ENCODE measurements at places on chromosomes 11 and 22.

GRCh38 chr11:113728814-113729213 lies 22.7 kb upstream of the TMPRSS5 start:
- DNase-seq: peak; percentile 36

DNA sequence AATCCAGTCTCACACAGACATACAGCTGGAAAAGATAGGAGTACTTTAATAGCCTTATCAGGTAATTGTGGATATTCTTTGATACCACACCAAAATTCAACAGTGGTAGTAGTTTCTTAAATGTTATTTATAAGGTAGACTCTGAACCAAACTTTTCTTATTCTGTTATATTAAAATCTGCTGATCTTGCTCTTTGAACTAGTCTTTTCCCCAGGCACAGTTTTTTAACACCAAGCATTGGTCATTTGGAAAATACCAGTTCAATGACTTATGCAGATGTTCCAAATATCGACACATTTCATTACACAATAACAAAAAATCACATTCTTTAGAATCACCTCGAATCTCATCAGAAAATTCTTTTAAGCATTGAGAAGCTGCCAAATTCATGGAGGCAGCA lies 7.6 kb downstream of the TRIM66 start:
- no peak for DNase-seq

DNA sequence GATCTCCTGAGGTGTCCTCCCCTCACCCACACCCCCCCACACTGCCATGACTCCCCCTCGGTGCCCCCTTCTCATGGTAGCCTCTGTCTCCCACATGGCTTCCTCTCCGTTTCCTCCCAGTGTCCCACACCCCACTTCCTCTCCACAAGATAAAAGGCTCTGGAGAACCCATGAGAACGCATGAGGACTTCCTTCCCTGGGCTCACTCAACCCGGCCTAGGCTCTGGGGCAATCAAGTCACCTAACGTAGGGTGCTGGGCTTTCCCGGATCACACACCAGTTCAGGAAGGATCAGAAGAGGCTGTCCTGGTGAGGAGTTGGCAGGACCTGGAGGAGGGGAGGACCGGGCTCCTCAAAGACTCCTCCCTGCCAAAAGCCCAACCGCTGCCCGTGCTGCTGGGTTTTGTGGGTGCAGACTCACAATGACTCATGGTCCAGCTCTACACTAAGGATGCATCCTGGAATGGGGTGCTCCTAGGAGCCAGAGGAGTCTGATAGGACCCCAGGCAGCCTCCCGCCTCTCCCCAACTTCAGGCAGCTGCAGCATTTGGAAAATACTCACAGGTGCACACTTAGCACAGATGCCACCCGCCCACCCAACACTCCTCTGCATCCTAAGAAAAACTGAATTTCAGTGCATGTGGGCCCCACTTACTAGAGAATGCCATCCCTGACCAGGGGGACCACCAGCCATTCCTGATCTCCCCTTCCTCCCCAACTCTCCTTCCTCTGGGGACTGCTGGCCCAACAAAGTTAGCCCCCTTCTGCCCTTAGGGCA lies 21.0 kb downstream of the SLC22A12 start:
- DNase-seq: peak; percentile 25

- no peak for DNase-seq
Observed at GRCh38 chr22:21606775-21607174, 23.0 kb downstream of the YDJC start.

DNA sequence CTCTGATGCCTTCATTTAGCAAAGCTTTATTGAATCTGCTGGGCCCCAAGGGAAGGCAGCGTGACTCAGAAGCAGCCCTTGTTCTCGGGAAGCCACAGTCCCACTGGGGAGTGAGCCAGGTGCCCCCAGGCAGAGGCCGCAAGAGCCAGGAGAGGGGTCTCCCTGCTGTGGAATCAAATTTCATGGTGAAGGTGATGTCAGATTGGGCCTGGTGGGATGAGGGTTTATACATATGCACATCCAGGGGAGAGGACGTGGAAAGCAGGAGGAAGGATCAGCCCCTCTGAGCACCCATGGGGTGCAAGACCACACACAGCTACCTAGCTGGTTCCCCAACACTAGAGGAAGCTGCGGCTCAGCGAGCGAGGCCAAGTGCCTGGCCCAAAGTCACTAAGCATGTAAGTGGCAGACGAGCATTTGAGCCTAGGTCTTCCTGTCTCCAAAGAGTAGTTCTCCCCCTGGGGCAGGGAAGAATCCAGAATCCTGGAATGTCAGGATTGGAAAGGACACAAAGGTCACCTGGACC lies 2.0 kb downstream of the SYNGR1 start:
- peak; percentile 45 for DNase-seq

DNA sequence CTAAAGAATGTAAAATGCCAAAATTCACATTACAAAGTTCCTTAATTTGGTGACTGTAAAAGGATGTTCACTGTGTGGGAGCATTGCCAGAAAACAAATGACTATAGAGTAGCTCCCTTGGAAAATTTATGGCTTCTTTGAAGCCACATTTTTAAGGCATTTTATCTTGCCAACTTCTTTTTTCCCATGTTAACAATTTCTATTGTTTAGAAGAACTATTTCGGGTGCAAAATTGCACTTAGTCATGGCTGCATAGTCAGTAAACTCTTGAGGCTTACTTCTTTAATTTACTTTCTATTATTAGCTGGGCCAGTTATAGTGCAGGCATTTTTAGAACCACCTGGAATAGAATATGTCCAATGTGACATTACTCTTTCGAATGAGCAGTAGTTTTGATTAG lies 515.3 kb downstream of the JRKL start:
- no peak for DNase-seq

- no peak for DNase-seq
Observed at GRCh38 chr11:61728066-61728939, 24.1 kb upstream of the MYRF start.

GRCh38 chr11:126338346-126339055 lies 17.0 kb upstream of the ST3GAL4 start:
- DNase-seq: no peak

DNA sequence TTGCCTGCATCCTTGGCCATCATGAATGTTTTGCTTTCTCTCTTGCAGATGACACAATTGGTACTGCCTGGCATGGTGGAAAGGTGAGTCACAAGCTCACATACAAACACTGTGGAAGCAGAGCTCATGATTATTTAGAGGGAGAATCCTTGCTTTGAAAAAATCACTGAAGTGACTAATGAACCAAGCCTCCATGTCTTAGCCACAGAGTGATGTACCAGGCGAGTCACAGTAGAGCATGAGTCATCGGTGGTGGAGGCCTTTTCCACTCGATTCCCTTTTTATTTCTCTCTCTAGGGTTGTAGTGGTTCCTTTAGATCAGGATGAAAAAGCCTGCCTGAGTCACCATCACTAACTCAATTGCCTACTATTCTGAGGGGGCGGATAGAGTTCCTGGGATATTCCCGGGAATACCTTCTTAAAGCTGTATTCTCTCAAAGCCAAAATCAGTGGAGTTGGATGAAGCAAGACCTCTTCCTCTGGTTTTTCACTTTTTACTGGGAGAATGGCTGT lies 49.6 kb upstream of the ALKBH3 start:
- DNase-seq: peak; percentile 89

DNA sequence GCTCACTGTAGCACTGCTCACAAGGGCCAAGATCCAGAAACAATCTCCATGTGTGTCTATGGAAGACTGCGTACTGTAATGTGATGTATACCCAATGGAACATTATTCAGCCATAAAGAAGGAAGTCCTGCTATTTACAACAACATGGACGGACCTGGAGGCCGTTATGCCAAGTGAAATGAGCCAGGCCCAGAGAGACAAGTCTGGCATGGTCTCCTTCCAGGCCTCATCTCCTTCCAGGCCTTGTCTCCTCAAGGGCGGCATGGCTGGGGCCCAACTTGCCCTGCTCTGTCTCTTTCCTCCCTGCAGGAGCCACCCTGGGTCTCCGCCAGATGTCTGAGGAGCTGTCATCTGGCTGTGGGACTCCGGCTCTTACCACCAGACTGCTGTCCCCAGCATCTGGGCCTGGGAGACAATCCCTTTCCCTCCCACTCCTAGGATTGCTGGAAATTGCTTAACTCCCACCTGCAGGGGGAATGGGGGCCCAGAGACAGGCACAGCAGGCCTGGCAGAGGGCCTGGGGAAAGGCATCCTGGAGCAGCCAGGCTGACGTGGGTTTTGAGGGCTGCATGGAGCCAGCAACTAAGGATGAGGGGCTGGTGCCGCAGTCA lies 1326.6 kb downstream of the TBC1D22A start:
- DNase-seq: no peak

GRCh38 chr11:69825941-69826340 lies 6.7 kb upstream of the FGF3 start:
- no peak for DNase-seq

GRCh38 chr22:39184586-39185577 lies 32.4 kb upstream of the CBX7 start:
- DNase-seq: no peak

- DNase-seq: no peak
Observed at GRCh38 chr11:69129647-69130046, 26.1 kb upstream of the SMIM38 start.

DNA sequence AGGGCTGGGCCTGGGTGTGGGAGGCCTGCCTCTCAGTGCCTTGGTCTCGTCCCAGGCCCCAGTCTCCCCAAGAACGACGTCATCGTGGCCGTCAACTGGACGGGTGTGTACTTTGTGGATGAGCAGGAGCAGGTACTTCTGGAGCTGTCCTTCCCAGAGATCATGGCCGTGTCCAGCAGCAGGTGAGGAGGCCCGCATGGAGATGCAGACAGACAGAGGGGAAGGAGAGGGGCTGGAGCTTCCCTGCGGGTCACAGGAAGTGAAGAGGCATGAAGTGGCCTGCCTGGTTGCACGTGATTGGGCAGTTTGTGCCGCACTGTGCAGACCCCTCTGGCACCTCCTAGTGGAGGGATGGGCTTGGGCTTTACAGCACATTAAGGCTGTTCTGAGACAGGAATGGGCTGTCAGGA lies 70.4 kb downstream of the MYO7A start:
- peak; percentile 4 for DNase-seq

DNA sequence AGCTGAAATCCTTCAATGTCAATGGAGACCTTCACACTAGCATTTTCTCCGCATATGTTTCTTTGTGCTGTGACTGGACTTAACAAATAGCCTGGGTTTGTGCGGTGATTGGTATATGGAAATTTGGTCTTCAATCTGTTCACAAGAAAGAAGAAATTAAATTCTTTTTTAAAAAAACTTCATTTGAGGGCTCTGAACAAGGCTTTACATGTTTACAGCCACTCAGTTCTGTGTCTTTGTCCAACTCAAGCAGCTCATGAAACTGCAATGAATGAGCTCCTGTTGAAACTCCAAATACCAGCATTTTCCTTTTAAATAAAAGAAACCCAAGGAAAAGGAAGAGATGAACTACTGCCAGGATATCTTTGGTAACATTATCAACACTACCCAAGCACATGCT lies 57.3 kb downstream of the PIK3C2A start:
- no peak for DNase-seq

- no peak for DNase-seq
Observed at GRCh38 chr11:82810326-82810725, 76.7 kb upstream of the FAM181B start.

DNA sequence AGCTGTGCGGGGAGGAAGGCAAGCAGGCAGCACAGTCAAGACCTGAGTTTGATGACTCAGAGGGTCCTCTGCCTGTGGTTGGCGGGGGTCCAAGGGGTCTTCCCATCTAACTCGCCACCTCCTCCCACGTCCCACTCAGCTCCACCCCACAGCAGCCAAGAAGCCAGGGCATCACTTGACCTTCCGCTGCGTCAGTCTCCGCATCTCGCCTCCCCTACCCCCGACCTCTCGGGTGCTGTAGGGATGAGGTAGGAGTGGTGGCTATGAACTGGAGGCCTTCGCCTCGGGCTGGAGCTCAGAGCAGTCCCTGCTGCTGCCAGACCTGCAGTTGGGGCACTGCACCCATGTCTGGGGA lies 90.6 kb downstream of the CDKN1C start:
- no peak for DNase-seq

DNA sequence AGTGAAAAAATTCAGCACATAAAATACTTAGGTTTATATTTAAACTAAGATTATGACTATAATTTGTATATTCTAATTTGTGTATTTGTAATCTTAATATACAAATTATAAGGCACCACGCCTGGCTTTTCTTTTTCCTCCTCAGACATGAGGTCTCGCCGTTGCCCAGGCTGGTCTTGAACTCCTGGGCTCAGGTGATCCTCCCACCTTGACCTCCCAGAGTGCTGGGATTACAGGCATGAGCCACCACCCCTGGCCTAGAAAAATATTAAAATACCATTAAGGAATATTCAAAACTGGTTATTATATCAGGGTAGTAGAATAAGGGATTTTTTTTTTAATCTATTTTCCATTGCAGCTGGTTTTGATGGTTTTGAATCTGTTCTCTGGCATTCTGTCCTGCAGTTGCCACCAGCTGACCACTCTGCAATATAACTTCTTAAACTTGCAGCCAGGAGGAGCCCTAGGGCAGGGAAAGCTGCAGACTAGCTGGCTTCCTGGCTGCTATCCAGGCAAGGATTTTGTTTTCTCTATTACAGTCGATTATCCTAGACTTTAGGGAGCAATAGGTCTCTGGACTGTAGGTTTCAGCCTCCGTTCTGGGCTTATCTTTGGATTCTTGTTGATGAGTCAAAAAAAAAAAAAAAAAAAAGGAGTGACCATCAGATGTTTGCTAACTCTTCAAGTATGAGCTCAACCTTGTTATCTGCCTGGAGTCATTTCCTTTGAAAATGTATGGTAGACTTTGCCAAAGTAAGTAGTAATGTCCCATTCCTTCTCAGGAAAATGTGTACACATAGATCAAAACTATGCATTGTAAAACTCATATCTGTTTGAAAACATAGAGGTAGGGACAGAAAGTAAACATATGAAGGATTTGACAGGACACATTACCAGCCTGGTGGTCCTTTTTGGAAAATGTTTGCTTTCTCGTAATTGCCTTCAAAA lies 13.2 kb downstream of the POLA2 start:
- DNase-seq: peak; percentile 56

DNA sequence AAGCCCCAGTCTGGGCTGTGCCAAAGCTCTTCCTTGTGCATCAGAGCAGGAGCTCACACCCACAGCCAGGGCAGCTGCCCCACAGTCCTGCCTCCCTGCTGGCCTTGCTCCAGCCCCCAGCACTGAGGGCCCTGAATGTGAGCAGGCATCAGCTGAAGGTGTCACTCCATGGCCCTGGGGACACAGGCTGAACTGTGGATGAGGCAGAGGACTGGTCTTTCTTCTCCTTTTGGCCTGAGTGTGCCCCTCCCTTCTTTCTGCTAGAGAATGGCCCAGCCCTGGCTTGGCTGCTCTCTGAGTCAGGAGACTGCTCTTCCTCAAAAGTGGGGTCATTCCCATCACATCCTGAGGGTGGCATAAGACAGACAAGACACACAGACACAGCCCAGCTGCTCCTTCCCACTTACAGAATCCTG lies 16.2 kb downstream of the OTOG start:
- DNase-seq: peak; percentile 53

GRCh38 chr11:69211920-69212797 lies 56.4 kb downstream of the SMIM38 start:
- no peak for DNase-seq

DNA sequence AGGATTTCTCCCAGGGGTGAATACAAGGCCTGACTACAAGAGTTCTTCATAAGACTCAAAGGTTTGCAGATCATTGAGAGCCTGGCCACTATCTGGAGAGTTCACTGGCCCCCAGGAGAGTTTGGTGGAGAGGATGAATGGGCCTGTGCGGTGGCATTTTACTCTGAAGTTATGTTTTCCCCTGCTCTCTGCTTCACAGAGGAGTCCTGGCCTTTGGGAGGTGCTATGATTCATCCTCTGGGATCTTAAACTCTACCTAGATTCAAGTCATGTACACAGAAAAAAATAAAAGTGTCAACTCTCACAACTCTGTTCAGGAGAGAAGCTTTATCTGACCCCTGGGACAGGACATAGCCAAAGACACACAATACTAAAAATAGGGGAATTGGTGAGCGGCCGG lies 159.1 kb upstream of the CARD18 start:
- no peak for DNase-seq

GRCh38 chr22:44776605-44777363 lies 24.4 kb downstream of the ARHGAP8 start:
- DNase-seq: no peak
